Gastrocnemius medialis (tissue), 4 donors: ENCODE measurements at places on chromosomes 5 and 9. TPM values are rescaled to one million over a fixed set of nuclear protein-coding genes. Genes with fewer than 3 reads are reported as not detected.

DNA sequence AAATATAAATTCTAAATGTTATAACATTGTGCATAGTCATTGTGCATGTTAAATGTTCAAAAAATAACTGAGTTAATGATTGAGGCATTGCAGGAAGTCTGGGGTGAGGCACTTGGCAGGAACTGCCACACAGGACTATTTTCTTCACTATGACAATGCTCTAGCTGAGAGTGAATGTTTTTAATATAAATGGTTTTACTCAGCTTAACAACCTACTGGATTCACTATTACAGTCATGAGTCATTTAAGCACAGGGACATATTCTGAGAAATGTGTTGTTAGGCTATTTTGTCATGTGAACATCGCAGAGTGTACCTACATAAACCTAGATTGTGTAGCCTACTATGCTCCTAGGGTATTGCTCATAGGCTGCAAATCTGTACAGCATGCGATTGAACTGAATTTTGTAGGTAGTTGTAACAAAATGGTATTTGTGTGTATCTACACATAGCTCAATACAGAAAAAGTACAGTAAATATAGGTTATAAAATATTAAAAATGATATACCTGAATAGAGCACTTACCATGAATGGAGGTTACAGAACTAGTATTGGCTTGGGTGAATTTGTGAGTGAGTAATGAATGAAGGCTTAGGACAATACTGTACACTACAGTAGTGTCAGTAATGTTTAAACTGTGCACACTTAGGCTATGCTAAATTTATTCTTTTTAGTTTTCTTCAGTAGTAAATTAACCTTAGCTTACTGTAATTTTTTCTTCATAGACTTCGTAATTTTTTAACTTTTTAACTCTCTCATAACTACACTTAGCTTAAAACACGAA, 346.1 kb upstream of the PTGER4 start:
- no peaks in the 10 kb centered on the region for H3K36me3 ChIP-seq
- DNase-seq: no peak
- no peaks in the 10 kb centered on the region for H3K27me3 ChIP-seq
- no peaks in the 10 kb centered on the region for H3K4me1 ChIP-seq
- H3K27ac ChIP-seq: no peak overlapping the region

DNA sequence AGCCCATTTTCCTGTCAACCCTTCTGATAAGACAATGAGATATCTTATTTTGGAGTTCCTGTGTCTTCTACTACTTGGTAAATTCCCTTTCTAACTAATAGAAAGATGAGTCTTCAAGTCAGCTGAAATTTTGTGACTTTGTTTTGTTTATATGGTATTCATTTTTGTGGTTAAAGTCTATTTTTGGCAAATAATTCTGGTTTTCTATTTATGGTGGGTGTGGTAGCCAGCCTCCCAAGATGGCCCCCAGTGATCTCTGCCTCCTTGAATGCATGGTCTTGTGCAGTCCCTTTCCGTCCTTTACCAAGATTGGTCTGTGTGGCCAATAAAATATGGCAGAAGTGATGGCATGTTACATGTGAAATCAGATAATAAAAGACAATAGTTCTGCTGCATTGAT, 91.5 kb downstream of the NR3C1 start:
- peaks cover 62% of the 10 kb centered on the region for H3K4me1 ChIP-seq
- H3K36me3 ChIP-seq: no peaks in the 10 kb centered on the region

- H3K36me3 ChIP-seq: no peaks in the 10 kb centered on the region
- DNase-seq: peak; percentile 9
- no peak overlapping the region for H3K4me3 ChIP-seq
Observed at GRCh38 chr9:96156171-96156974, 145.6 kb downstream of the HSD17B3 start.

DNA sequence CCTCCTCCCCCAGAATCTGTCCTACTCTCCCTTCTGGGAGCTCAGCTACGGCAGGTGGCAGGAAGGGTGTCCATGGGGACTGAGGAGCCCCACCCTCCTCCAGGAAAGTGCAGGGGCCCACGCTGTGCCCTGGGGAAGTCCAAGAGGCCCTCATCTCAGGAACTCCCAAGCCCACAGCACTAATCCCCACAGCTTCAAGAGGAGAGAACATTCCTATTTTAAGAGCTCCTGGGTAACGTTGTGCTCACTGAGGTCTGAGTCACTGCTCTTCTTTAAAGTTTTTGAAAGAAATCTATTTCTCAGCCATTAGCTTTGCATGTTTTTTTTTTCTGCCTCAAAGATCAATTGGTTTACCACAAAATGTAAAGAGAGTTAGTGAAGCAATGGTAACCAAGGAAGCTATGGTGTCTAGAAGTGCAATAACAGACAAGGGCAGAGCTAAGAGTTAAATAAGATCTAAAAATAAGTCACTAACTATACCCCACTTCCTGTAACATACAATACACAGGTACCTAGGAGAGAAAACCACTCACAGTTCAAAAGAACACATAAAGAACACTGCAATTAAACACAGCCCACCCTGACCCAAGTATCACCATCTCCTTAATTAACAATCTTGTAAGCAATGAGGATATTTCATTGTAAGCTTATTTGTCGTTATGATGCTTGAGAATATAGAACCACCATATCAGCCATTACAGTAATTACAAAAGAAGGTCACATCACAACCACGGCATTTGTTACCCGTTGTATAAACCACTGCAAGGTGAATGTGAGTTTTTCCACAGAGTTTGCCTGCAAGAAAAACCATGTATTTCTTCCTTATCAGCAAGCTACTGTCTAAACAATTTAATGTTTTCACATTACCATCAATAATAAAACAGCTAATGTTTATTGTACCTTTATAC, 382.3 kb upstream of the SLC30A5 start:
- H3K27me3 ChIP-seq: no peaks in the 10 kb centered on the region
- H3K4me1 ChIP-seq: peaks cover 31% of the 10 kb centered on the region
- peak overlapping the region; percentile 83 for H3K27ac ChIP-seq
- DNase-seq: no peak
- H3K4me3 ChIP-seq: no peak overlapping the region

Gene ADAMTS13
- total RNA-seq: 1.1 TPM

DNA sequence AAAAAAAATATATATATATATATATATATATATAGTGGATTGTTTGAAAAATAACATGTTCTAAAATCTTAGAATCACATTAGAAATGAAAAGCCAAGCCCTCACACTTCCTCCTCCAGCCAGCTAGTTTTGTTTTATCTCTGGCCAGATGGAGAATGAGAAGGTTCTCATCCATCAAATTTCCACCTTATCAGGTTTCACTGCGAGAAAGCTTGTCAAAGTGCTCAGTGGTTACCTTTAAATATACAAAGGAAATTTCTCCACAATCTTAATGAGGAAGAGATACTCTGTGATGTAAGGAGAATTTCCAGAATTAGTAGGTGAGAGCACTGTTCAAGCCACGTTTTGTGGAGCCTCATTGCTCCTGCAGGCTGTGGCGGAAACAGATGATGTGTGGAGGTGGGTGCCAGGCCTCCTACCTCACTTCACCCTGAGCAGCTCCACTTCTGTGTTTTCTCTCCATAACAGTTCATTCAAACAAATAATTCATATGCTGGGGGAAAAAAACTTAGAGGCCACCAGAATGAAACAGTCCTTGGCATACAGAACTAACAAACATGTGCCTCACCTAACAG, 71.9 kb downstream of the CDK5RAP2 start:
- H3K4me1 ChIP-seq: no peaks in the 10 kb centered on the region
- H3K4me3 ChIP-seq: no peak overlapping the region
- H3K36me3 ChIP-seq: no peaks in the 10 kb centered on the region
- no peak overlapping the region for H3K27ac ChIP-seq

- H3K4me3 ChIP-seq: no peak overlapping the region
- DNase-seq: no peak
- H3K27me3 ChIP-seq: no peaks in the 10 kb centered on the region
- peaks cover 28% of the 10 kb centered on the region for H3K36me3 ChIP-seq
- peaks cover 12% of the 10 kb centered on the region for H3K4me1 ChIP-seq
Observed at GRCh38 chr5:200985-201384, 9.7 kb downstream of the LRRC14B start.

Gene ADRB2
- total RNA-seq: 4.2 TPM

GRCh38 chr5:75484605-75485004, 26.8 kb downstream of the CERT1 start:
- H3K27ac ChIP-seq: no peak overlapping the region

- H3K4me3 ChIP-seq: no peak overlapping the region
- H3K36me3 ChIP-seq: no peaks in the 10 kb centered on the region
- DNase-seq: no peak
- H3K27ac ChIP-seq: no peak overlapping the region
- H3K4me1 ChIP-seq: peaks cover 4% of the 10 kb centered on the region
Observed at GRCh38 chr5:176612855-176613254, 2.9 kb upstream of the GPRIN1 start.
